Suprapubic skin (tissue), 4 donors: ENCODE measurements at places on chromosomes 13 and 19. TPM values are rescaled to one million over a fixed set of nuclear protein-coding genes. Genes with fewer than 3 reads are reported as not detected.

GRCh38 chr19:40396886-40397567, 7.0 kb upstream of the HIPK4 start:
- DNase-seq: no peak

Gene ZSCAN5A
- 6.6 TPM for total RNA-seq

DNA sequence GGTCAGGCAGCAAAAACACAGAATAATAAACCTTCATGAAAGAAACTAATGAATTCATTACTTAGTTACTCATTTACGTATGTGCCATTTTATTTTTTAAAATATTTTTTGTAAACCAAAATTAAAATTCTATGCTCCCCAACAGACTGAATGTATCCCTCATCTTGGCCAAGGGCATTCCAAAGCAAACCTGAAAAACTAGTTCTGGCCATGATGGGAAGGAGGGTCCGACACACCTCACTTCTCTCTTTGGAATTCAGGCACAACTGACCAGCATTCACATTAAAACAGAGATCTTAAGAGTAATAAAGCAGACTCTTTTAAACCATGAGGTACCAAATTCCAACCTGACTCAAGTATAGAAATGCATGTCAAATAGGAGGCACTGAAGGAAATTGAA, 1576.9 kb upstream of the SPRY2 start:
- no peak for DNase-seq

Gene SMIM24
- not detected for total RNA-seq

Gene ACTMAP
- total RNA-seq: 4.3 TPM

DNA sequence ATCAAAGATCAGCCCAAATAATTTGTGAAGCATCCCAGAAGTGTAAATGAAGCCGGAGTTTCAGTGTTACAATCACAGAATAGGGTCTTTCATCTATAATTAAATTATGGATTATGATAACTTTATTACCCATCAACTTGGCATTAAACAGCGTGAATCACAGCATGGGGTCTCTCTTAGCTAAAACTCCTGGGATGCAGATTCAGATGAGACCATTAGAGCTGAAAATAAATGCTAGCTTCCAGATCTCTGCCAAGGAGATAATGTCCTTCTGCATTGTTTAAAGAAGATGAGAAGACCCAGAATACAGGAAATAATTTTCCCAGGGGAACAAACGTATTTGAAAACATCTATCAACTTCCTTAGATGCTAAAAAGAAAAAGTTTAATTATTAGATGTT, 546.0 kb upstream of the PCDH9 start:
- no peak for DNase-seq

Gene PCCA
- 33.0 TPM for total RNA-seq

Gene KIR2DL1
- total RNA-seq: not detected

- DNase-seq: peak; percentile 42
Observed at GRCh38 chr19:33383720-33384292, 10.3 kb downstream of the CEBPG start.

DNA sequence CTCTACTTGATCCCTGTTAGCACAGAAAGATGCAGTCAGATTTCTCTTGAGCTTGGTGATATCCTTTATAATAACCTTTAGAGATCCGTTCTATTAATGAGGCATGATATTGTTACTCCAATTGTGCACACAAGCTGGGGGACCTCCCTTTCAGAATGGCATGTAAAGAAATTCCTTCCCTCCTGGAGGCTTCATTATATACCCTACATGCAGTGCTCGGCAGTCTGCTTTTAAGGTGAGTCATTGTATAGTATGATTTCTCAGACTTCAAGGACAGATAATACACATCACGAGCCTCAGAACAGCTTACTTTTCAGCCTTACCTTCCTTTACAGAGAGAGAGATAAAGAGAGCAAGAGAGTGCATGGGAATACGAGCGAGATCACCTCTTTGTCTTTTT, 261.3 kb downstream of the ATP8A2 start:
- no peak for DNase-seq

DNA sequence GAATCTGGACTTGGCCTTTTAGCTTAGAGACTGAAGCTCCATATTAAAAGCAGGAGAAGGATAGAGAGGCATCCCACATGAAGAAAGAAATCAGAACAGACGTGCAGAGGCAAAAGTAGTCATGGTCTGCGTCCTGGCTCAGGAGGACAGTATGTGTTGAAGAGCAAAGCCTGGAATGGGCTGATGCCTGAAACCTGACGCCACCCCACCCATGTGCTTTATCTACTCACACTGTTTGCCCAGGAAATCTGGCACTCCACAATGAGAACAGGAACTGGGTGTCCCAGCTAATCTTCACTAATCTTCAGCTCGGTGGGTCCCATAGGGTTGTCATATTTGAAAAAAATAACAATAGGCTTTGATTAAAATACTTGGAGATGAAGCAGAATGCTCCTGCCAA, 549.0 kb upstream of the GPC6 start:
- no peak for DNase-seq

Gene KLK14
- total RNA-seq: 3.9 TPM

DNA sequence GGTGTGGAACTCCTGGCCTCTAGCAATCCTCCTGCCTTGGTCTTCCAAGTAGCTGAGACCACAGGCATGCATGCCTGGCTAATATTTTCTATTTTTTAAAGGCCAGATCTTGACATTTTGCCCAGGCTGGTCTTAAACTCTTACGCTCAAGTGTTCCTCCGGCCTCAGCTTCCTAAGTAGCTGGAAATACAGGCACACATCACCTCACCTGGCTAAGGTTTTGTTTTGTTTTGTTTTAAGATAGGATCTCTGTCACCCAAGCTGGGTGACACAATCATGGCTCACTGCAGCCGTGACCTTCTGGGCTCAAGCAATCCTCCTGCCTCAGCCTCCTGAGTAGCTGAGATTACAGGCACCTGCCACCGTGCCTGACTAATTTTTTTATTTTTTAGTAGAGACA, 5.5 kb upstream of the RLN3 start:
- no peak for DNase-seq

- no peak for DNase-seq
Observed at GRCh38 chr13:51524312-51524711, 60.0 kb upstream of the WDFY2 start.

DNA sequence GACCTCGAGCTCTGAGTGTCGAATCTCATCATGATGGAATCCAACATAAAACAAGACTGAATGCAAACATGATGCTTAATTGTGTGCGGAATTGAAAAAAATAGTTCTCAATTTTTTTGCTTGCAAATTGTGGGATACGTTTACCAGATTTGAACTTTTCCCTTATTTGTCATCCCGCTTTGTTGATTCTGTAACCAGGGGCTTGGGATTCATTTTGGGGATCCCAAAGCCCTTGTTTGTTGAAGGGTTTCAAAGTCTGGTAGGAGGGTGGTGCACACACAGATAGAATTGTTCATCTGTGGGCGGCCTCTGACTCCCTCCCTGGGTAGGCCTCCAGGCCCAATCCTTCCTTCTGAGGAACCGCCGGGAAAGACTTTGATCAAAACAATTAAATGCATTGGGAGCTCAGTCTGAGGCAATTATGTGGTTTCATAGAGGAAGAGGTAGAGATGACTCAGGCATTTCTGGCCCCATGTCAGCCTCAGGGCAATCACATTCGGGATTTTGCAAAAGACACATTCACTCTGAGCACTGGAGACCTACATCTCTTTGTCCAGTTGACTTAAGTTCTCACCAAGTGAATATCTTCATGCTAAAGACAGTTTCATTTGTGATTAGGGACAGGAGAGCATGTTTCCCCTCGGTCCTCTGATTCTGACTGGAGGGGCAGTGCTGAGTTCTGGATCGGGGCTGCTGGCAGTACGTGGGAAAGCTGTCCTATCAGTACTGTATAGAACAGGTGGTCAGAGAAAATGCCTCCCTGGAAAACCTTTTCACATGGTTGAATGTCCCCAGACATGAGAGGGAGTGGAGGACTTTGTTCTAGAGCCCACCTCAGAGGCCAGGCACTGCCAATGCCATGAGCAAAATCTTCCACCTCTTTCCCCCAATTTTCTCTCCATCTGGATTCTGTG, 27.8 kb upstream of the IGFL4 start:
- DNase-seq: no peak

- DNase-seq: no peak
Observed at GRCh38 chr19:41746593-41747227, 8.6 kb upstream of the CEACAM6 start.

- no peak for DNase-seq
Observed at GRCh38 chr13:44620057-44620456, 43.9 kb upstream of the TSC22D1 start.

Gene OLFM2
- total RNA-seq: 92.5 TPM

- no peak for DNase-seq
Observed at GRCh38 chr19:24078680-24079079, 8.3 kb upstream of the ZNF254 start.

DNA sequence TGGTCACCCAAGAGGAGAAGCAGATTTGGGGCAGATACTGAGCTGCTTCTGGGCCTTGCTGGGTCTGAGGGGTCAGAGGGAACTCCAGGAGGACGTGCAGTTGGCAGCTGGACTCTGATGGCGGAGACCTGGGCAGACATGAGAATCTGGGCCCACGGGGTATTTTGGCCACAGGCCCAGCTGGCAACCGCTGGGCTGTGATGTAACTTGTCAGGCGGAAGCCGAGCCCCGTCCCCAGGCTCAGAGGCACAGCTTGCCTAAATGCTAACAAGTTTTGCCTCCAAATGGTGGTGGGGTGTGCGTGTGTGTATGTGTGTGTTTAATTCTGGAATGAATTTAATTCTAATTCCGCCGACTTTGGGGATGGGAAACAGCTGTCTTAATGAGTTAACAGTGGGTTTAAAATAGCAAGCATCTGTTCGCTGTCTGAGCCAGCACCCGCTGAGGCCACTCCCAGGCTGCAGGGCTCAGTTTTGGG, 11.6 kb downstream of the ZNRF4 start:
- DNase-seq: no peak

GRCh38 chr19:32824916-32825608, 44.5 kb downstream of the SLC7A9 start:
- peak; percentile 63 for DNase-seq

Gene IFNL1
- total RNA-seq: not detected

Gene KLK4
- 0.83 TPM for total RNA-seq
